Stimulated activated CD8-positive, alpha-beta memory T cell treated with anti-CD3 and anti-CD28 coated beads, Interleukin-7, amount 100 ng/mL, for 1 hour (primary cell): ENCODE measurements at places on chromosomes 13 and 19.

GRCh38 chr19:15431396-15432017 lies 12.7 kb upstream of the AKAP8L start:
- DNase-seq = no peak

DNA sequence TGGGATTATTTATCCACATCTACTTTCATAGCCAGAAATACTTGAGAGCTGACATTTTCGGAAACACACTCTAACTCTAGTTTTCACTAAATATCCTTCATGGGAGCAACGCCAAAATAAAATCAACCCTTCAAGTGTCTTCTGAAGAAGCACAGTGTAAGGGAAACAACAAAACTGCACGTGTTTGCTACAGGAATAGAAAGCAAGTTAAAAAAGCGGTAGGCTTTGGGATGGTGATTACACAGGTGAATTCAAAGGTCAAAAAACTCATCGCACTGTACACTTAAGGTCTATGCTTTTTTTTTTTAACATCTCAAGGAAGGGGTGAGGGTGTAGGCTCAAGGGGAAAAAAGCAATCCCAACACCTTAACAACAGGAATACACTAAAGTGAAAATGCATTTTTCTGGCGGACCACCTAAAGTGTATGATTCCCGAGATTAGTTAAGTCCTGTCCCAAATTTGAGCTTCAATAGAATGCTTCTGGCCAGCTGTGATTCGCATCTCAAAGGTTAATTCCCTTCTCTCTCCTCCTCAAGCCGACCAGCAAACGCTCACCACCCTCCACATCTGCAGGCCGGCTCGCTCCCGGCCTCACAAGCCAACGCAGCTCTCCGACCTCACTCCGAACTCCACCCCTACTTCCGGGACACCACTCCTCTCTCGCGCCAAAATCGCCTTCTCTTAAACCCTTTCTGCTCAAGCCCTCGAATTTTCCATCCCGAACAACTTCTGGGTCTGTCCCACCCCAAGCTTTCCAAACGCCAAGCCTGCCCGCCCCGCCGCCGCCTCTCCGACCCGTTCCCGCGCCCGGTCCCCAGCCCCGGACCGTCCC lies 1.1 kb downstream of the ARGLU1 start:
- DNase-seq = no peak

GRCh38 chr19:28471731-28472510 lies 741.0 kb downstream of the UQCRFS1 start:
- no peak for DNase-seq

DNA sequence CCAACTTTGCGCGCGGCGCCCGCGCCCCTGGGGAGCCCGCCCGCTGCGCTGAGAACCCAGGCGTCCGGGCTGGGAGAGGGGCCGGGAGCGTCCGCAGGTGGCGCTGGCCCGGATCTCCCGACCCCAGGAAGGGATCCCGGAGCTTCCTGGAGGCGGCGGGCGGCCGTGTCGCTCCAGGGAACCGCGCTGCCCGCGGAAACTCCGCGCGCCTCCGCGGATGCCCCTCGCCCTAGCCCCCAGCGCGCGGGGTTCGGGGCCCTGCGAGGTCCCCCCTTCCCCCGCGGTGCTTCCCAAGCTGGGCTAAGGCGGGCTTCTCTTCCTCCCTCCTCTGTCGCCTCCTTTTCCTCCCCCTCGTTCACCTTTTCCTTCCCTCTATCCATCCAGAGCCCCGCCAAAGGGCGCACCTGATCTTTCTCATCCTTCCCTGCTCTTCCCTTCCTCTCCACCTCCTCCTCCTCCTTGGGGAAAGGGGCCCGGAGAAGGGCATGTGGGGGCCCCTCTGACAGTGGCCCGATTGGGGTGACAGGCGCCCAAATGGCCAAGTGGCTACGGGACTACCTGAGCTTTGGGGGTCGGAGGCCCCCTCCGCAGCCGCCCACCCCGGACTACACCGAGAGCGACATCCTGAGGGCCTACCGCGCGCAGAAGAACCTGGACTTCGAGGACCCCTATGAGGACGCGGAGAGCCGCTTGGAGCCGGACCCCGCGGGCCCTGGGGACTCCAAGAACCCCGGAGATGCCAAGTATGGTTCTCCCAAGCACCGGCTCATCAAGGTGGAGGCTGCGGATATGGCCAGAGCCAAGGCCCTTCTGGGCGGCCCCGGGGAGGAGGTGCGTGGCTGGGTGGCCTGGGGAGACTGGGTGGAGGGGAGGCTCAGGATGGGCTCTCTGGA lies 710 bp downstream of the SHD start:
- no peak for DNase-seq

DNA sequence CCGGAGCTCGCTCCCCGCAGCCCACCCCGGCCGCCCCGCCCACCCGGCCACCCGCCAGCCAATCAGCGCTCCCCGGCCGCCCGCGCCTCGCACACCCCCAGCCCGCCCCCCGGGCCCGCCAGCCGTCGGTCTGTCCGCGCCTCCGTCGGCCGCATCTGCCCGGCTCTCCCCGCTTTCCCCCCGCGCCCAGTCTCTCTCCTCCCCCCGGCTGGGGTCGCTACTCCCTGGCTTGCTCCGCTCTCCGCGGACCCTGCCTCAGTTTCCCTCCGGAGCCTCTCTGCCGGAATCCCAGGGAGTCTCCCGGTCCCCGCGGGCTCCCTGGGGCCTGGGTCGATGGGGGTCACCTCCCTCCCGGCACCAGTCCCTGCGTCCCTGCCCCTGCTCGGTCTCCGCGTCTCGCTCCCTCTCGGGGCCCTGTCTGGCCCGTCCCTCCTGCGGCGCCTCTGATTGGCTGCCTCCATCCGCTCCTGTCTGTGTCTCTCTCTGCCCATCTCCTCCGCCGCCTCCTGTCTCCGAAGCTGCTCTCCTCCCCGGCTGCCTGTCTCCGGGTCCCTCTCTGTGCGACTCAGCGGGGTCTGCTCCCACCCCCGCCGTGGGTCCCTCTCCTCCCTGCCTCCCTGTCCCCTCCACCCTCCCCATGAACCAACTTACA lies 484 bp downstream of the IL11 start:
- DNase-seq = no peak

DNA sequence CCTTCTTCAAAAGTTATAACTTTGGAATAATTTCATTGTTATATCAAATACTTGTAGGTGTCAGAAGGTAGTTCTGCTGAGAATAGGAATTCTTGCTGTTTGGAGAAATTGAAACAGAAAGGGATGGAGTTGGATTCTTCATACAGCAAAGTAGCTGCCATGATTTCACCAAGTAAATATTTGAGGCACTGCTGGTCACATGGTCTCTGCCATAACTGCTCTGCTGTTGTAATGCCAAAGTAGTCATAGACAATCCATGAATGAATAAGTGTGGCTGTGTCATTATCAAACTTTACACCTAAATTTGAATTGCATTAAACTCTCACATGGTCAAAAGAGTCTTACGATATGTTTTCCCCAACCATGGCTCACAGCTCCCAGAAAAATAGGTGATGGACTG lies 308.6 kb downstream of the GPC6 start:
- DNase-seq = no peak

- DNase-seq = peak; percentile 68
These were observed 24.1 kb upstream of the UBAC2 start for GRCh38 chr13:99176309-99177276.

- DNase-seq = no peak
These were observed 1.9 kb upstream of the SH2D3A start for GRCh38 chr19:6769006-6769619.

DNA sequence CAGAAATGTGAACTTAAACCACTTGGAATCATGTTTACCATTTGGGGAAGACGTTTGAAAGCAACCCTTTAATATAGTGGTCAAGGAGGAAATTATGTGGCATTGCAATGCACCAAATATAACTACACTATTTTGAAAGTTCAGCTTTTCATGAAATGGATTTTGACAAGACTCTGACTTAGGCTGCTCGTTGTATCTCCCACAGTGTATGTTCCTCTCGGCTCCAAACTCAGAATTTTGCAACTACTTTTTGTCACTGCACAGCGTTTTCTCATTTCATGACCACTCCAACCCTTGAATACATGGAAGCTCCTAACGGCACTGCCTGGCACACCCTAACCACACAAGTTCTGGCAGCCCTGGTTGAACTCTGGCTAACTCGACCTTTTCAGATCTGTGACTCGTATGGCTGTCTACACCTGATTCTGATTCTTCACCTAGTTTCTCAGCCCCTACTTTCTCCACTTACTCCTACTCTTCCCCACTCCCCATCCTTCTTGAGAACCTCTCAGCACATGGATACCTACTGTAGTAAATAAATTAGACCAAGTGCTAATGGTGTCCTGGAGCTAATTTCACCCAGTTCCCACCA lies 7.0 kb upstream of the POMP start:
- DNase-seq = no peak

DNA sequence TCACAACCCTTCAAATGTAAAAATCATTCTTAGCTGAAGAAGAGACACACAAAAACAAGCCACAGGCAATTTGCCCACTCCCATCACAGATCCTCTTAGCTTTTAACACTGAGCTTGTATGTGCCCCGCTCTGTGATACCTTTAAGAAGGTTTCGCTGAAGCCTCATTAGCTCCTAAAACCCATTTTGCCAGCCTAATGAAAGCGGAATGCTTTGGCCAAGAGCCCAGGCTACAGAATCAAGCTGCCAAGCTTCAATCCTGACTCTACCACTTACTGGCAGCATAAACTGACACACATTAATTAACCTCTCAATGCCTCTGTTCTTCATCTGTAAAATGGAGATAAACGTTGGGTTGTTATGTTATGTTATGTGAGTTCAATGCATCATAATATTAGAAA lies 10.5 kb downstream of the ZNF112 start:
- DNase-seq = no peak

- no peak for DNase-seq
These were observed 38.9 kb upstream of the KATNAL1 start for GRCh38 chr13:30346153-30346788.

GRCh38 chr19:53883231-53883661 lies 1.2 kb downstream of the PRKCG start:
- DNase-seq = no peak

DNA sequence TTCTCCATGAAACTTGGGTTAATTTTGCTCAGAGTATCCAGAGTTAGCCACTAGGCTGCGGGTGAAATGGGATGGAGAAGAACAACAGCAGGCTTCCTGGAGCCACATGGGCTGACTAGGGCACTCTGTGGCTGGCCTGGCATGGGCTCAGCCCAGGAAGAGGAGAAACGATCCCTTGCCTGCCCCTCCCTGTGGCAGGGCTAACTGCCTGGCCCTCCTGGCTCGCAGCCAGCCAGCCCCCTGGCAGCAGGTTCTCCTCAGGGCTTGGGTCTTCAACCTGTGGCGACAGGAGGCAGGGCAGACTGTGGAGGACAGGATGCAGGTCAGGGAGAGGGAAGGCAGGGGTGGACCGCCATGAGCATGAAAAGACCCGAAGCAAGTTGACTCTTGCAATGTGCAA lies 78.7 kb upstream of the GPR183 start:
- no peak for DNase-seq

- DNase-seq = no peak
These were observed 953.2 kb downstream of the DIAPH3 start for GRCh38 chr13:59210543-59210942.

- DNase-seq = no peak
These were observed 78.4 kb downstream of the DPF1 start for GRCh38 chr19:38145623-38146022.

DNA sequence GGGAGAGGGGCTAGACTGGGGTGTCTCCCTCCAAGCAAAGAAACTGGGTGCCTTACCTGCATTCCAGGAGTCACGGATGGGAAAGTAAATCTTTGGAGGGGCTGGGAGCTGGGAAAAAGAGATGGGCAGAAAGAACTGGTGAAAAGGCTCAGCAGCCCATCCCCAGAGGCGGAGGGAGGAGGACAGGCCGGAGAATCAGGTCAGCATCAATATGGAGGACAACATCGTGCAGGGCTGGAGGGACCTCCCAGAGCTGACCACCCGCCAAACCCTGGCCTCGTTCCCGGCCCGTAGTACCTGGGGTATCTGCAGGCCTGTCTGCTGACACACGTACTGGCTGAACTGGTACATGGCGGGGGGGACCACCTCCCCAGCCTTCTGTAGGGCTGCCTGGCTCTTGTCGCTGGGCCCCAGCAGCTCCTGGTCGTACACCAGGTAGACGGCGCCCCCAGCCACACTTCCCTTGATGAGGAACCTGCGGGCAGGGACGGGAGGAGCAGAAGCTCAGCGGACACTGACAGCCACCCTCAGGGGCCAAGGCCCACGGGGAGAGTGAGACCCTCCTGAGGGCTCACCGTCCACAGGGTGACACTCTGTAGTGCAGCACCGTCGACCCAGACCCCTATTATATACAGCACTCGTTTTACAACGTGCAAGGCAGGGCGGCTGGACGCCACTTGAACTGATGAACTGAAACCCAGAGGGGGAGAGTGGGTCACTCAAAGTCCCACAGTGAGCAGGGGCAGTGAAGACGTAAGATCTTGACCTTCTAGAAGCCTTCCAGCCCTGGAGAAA lies 830 bp downstream of the MICOS13 start:
- DNase-seq = no peak

DNA sequence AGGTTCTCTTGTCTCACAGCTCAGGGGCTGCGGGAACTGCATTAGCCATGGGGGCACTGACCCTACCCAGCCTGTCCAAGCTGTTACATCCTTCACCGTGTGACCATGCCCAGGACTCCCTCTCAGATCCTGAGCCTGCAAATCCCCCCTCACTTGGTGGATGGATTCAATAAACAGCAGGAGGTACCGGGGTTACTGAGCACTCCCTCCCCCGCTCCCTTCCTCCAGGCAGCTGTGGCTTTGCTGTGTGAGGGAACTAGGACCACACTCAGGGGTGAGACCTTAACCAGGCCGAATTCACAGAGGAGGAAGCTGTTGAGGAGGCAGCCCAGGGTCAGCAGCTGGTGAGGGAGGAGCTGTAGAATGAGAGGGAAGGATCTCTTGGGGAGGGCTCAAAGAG lies 27.0 kb upstream of the CEACAM1 start:
- no peak for DNase-seq

DNA sequence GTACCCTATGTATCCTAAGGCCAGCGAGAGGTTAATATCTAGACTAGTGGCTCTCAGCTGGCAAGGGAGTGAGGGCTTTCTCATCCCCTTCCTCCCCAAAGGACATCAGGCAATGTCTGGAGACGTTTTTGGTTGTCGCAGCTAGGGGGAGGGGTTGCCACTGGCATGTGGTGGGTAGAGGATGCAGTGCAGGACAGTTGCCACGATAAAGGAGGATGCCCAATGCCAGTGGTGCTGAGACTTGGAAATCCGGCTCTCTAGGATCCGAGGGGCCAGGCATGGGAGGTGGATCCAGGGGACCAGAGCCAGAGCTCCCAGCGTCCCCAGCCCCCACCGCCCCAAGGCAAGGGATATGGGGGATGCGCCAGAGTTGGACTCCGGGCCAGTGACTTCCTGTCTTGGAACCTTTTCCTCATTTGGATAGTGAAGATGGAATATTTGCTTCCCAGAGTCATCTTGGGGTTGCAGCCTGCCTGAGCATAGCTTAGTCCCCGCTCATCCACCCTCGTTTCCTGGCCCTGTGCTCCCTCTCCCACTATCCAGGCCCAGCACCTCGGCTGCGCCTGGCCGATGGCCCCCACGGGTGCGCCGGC lies 4.9 kb downstream of the SSC5D start:
- DNase-seq = no peak
